D341Med (cell line): ENCODE measurements at places on chromosomes 1 and 21.

- no peak for DNase-seq
These were observed 17.6 kb downstream of the COQ8A start for GRCh38 chr1:226957714-226958113.

DNA sequence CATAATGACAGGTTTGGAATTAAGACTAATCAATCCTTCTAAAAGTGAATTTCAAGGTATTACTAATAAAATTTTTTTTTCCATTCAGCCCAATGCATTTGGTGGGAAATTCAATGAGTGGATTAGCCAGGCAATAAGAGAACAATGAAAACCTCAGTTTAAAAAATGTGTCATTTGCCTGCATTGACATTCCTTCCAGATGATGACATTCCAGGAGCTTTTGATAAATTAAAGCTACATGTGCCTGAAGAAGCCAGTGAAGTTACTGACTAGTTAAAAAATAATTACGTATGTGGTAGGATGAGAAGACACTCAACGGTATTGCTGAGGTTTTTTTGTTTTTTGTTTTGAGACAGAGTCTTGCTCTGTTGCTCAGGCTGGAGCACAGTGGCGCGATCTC is 37.9 kb upstream of the RC3H1 start:
- DNase-seq: no peak

DNA sequence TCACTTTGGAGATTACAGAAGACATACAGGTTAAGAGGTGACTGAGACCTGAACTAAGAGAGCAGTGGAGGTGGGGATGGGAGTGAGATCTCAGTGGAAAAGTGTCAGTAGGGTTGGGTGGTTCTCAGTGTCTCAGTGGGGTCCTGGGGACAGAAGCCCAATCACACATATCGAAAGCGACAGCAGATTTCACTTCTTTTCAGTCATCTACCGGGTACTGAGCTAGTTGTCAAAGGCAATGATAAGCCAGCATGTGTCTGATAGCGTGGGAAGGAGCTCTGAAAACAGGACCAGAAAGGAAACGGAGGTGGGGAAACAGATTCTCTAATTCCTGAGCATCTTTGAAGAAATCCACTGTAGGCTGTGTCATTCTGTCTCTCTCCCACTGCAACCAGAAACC is 59.5 kb downstream of the RHOU start:
- DNase-seq: no peak

DNA sequence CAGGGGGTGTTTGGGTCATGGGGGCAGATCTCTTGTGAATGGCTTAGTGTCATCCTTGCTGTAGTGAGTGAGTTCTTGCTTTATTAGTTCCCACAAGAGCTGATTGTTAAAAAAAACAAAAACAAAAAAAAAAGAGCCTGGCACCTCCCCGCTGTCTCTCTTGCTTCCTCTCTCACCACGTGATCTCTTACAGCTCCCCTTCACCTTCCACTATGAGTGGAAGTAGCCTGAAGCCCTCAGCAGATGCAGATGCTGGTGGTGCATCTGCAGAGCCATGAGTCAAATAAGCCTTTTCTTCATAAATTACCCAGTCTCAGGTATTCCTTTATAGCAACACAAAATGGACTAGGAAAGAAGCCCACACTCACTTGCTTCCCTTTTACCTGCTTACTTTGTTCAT is 17.2 kb upstream of the RGL1 start:
- DNase-seq: no peak

- DNase-seq: peak; percentile 80
These were observed 15.6 kb downstream of the RD3 start for GRCh38 chr1:211476200-211476849.

DNA sequence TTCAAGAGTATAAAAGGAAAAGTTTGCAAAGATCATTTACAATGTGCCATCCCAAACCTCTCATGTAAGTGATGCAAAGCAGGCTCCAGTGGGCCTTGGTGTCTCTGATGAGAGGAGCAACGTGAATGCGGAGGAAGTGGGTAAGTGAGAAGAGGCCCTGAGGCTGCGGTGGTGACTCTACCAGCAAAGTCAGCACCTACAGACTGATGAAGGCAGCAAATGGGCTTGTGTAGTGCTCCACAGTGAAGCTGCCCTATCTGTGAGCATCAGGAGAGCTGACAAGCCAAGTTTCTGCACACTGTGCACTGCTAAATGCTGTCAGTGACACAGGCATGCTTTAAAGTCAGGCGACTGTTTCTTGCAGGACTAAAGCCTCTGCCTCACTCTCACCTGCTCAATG is 15.6 kb upstream of the RAP1A start:
- DNase-seq: no peak

DNA sequence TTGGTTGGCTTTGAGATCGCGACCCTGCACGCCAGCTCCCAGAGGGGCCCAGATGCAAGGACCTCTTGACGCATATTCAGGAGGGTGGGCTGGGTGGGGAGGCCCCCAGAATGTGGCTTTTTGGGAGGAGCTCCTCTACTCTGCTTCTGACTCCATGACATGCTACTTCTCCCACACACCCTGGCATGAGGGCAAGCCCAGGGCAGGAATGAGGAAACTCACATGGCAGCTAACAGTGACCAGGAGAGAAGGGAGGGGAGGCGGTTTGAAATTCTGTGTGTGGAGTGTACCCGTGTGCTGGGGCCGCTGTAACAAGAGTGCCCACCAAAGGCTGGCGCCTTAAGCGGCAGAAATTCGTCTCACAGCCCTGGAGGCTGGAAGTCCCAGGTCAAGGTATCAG is 61.3 kb upstream of the GPR153 start:
- DNase-seq: no peak

DNA sequence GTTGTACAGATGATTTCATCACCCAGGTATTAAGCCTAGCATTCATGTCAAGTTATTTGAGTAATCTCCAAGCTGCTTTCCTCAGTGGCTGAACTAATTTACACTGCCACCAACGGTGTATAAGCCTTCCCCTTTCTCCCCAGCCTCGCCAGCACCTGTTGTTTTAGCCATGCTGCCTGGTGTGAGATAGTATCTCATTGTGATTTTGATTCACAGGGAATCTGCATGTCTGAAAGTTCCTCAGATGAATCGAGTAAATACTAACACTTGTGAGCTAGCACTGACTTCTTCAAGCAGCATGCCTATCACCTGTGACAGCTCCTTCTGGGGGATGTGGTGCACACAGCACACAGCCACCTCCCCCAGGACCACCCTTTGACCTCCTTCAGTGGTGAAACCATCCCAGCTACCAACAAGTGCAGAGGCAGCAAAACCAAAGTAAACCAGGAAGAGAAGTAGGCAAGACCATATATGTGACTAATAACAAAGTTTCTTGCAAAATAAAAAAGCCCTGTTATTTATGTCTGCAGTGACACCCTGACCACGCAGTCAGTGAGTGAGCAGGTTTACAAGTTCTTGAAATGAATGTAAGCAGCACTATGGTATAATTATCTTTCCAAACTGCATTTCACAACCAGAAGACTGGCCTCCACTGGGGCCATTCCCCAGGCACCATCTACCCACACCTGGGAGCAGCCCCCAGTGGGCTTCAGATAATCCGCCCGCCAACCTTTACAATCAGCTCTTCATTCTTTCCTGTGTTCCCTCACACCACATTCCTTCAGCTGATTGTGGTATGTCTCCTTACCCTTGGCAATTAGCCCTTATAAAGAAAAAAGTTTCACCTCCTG is 173.8 kb downstream of the ETS2 start:
- DNase-seq: no peak

- no peak for DNase-seq
These were observed 182.9 kb upstream of the DPYD start for GRCh38 chr1:98103617-98104285.

DNA sequence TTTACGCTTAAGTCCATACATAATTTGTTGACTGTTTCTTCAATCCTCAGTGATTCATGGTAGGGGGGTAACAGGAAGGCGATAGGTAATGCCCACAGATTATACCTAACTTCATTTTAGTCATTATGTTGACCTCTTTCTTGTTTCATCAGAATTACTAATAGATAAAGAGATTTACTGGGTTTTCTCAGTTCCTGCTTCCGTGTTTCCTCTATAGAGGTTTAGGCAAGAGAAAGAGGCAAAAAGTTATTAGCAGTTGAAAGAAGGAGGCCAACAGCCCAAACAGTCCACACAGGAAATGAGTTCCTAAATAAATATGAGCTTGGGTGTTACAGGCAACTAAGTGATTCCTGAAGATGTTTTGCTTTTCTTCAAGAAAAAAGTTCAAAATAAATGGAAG is 17.9 kb upstream of the CLCA1 start:
- no peak for DNase-seq

- DNase-seq: no peak
These were observed 13.3 kb upstream of the GNG12 start for GRCh38 chr1:67846538-67846937.

DNA sequence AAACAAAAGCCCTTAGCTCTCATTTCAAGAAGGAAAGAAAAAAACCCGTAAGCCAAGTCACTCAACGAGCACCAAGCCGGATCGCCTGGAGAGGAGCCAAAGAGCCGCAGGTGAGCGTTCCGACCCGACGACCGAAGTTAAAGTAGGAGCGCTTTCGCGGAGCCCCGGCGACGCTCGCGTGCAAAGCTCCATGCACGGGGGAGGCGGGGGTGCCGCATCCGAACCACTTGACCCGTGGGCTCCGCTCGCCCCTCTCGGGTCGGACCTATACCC is 382 bp downstream of the GPBP1L1 start:
- DNase-seq: peak; percentile 51

DNA sequence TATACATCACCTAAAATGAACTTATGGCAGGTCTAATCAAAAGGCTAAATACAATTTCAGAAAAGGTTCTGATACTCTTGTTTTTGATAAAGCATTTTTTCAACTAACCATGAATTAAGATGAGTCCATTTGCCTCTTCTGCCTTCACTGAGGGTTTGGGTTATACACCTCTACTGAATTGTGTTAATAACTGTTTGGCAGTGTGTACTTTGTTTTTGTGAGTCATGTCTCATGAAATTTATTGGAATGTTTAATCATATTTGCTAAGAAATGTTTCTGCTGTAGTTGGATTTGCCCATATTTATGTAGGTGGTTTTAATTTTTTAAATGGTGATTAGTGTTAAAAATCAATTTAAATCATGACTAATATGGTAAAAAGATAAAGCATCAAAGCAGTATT is 190.5 kb downstream of the HS2ST1 start:
- no peak for DNase-seq

- no peak for DNase-seq
These were observed 1.7 kb downstream of the KIAA2013 start for GRCh38 chr1:11924334-11925195.

DNA sequence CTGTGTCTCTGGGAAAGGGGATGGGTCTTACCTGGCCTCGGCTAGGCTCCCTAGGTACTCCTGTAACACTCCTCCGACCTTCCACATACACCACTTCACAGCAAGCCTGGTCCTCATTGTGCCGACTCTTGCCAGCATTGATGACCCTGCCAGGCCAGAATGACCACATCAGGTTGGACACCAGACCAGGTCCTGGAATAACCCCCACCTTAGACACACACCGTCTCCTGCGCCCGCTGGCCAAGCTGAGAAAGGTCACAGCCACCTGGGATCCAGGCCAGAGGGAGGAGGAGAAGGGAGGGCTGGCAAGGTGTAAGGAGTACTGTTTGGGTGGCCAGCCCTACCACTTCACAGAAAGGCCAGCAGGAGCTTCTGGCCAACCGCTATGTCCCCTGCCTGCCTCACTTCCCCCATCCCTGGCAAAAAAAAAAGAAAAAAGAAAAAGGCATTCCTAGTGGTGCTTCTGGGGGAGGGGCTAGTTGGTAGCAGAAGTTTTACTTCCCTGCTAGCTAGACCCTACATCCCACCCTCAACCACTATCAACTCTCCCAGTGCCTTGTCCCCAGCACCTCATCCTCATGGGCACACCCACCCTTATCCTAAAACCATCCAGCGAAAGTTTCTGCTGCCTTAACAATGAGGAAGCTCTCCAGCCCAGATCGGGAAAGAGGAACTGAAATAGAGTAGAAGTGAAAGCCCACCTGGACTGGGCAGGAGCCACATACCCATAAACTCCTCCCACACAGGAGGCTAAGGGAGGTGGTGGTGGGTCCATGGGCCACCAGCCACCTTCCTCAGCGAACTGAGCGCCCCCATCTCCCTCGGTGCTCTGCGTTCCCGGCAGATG is 1.4 kb downstream of the PPM1J start:
- DNase-seq: no peak

DNA sequence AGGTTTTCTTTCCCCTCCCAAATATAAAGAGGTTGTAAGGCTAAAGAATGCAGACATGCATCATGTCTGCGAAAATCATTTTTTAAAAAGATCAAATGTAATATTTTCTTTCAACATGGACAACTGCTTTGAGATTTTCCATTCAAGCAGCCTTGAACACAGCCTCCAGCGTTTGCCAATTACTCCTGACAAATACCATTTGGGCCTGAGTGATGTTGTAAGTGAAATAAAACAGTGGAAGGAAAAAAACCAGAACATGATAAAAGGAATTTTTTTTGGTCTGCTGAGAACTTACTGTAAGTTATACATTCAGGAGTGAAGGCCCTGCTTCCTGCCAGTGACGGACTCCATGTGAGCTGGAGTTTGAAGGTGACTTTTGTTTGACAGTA is 37.2 kb downstream of the SETD4 start:
- no peak for DNase-seq

GRCh38 chr1:14441302-14441741 is 157.2 kb upstream of the KAZN start:
- no peak for DNase-seq

GRCh38 chr1:110207831-110208230 is 2.3 kb upstream of the KCNC4 start:
- DNase-seq: peak; percentile 80

GRCh38 chr1:226903819-226904716 is 33.7 kb downstream of the PSEN2 start:
- DNase-seq: no peak

GRCh38 chr1:28208818-28209441 is 23.9 kb downstream of the DNAJC8 start:
- peak; percentile 63 for DNase-seq

- DNase-seq: no peak
These were observed 1.2 kb downstream of the RUSC1 start for GRCh38 chr1:155321639-155322503.

GRCh38 chr1:67855961-67856360 is 22.7 kb upstream of the GNG12 start:
- DNase-seq: no peak

- no peak for DNase-seq
These were observed 48.9 kb upstream of the SLC19A2 start for GRCh38 chr1:169534653-169535052.

GRCh38 chr1:231879296-231879695 is 252.7 kb downstream of the DISC1 start:
- no peak for DNase-seq

DNA sequence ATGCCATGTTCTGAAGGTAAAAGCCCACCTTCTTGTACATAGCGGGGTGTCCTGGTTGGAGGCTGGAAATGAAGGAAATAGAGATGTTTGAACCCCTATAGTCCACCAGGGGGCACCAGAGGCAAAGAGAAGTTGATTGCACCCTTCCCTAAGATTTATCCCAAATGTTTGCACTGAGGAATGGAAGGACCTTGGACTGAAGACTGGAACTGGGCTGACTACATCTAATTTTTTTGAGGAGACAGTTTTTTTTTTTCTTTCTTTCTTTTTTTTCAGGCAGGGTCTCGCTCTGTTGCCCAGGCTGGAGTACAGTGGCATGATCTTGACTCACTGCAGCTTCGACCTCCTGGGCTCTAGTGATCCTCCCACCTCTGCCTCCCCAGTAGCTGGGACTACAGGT is 55.3 kb upstream of the EIF4G3 start:
- DNase-seq: peak; percentile 74
